T-helper 2 cell treated with Interferon-gamma antibody and Interleukin-4, amounts not matched to agents 100 ng/mL and 5 ng/mL, for 36 hours (primary cell): ENCODE measurements at places on chromosomes 3 and 15. TPM values are rescaled to one million over a fixed set of nuclear protein-coding genes. Genes with fewer than 3 reads are reported as not detected.

The SLC15A2 gene
- 10.8 and 11.3 TPM in 2 replicates for total RNA-seq

The SHC4 gene
- total RNA-seq: 0.84 and 1.3 TPM in 2 replicates

The LRTM1 gene
- total RNA-seq: not detected in 2 replicates

The UTS2B gene
- total RNA-seq: not detected in 2 replicates

The GOLGA6L7 gene
- not detected in 2 replicates for total RNA-seq

The AMIGO3 gene
- 0.27 TPM in 1 of 2 replicates, not detected in the other for total RNA-seq

The SCN5A gene
- total RNA-seq: 0.02 TPM in 1 of 2 replicates, not detected in the other

The TLR9 gene
- 0.25 TPM in 1 of 2 replicates, not detected in the other for total RNA-seq

The RASSF1 gene
- total RNA-seq: 125 and 127 TPM in 2 replicates

The LMAN1L gene
- 0.64 and 0.93 TPM in 2 replicates for total RNA-seq

The GAP43 gene
- total RNA-seq: not detected in 2 replicates

The FBXL22 gene
- total RNA-seq: 0.41 and 0.73 TPM in 2 replicates

The GOLGA8M gene
- 3.9 and 4.4 TPM in 2 replicates for total RNA-seq

The HES1 gene
- total RNA-seq: 2.8 TPM in 2 replicates

The CLK3 gene
- total RNA-seq: 102 and 104 TPM in 2 replicates

The GOLGA8J gene
- 0.45 TPM in 1 of 2 replicates, not detected in the other for total RNA-seq

The FRMD5 gene
- 0.25 TPM in 1 of 2 replicates, not detected in the other for total RNA-seq

The TF gene
- total RNA-seq: under 0.01 and 0.43 TPM in 2 replicates

The CHRFAM7A gene
- total RNA-seq: 2.3 TPM in 1 of 2 replicates, not detected in the other

The COL6A5 gene
- total RNA-seq: not detected in 2 replicates

The EPHB1 gene
- 0.43 and 0.66 TPM in 2 replicates for total RNA-seq

The SCN11A gene
- 0.09 TPM in 1 of 2 replicates, not detected in the other for total RNA-seq

The ACP3 gene
- not detected in 2 replicates for total RNA-seq

The IL12A gene
- total RNA-seq: 4.0 and 4.3 TPM in 2 replicates

The RTP3 gene
- total RNA-seq: not detected in 2 replicates

The CHRNB4 gene
- total RNA-seq: not detected in 2 replicates

The ALPK3 gene
- total RNA-seq: 0.30 and 0.80 TPM in 2 replicates

The ARGFX gene
- not detected in 2 replicates for total RNA-seq

The GP5 gene
- 1.0 and 1.1 TPM in 2 replicates for total RNA-seq

The COL8A1 gene
- total RNA-seq: 0.07 TPM in 1 of 2 replicates, not detected in the other

The SI gene
- not detected in 2 replicates for total RNA-seq

The CLCN2 gene
- 3.7 and 4.0 TPM in 2 replicates for total RNA-seq

The OCA2 gene
- total RNA-seq: not detected in 2 replicates

The CDHR4 gene
- total RNA-seq: not detected in 2 replicates

The GOLGA8K gene
- 1.2 and 1.9 TPM in 2 replicates for total RNA-seq

The ZNF619 gene
- 9.1 and 10.3 TPM in 2 replicates for total RNA-seq

The LRRN1 gene
- 0.16 TPM in 1 of 2 replicates, not detected in the other for total RNA-seq

The BNC1 gene
- not detected in 2 replicates for total RNA-seq

The MAGEL2 gene
- not detected in 2 replicates for total RNA-seq

The HGD gene
- 0.50 and 0.64 TPM in 2 replicates for total RNA-seq

The SERINC4 gene
- 0.16 and 0.23 TPM in 2 replicates for total RNA-seq
